Cardiac fibroblast (primary cell): ENCODE measurements at places on chromosomes 7 and 10.
A peak's percentile ranks its signal among the peaks of the same experiment; 100 is the strongest.

- DNase-seq, result no peak
These were observed 637.5 kb upstream of the GALNT17 start for GRCh38 chr7:70494225-70495032.

DNA sequence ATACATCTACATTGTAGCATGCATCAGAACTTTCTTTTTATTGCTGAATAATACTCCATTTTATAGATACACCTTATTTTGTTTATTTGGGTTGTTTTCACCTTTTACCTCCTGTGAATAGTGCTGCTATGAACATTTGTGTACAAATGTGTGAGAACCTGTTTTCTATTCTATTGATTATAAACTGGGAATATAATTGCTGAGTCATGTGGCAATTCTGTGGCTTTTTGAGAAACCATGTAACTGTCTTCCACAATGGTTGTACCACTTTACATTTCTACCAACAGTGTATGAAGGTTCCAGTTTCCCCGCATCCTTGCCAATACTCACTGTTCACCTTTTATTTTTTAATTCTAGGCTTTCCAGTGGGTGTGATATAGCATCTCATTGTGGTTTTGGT lies 138.6 kb upstream of the MBL2 start:
- no peak for DNase-seq

DNA sequence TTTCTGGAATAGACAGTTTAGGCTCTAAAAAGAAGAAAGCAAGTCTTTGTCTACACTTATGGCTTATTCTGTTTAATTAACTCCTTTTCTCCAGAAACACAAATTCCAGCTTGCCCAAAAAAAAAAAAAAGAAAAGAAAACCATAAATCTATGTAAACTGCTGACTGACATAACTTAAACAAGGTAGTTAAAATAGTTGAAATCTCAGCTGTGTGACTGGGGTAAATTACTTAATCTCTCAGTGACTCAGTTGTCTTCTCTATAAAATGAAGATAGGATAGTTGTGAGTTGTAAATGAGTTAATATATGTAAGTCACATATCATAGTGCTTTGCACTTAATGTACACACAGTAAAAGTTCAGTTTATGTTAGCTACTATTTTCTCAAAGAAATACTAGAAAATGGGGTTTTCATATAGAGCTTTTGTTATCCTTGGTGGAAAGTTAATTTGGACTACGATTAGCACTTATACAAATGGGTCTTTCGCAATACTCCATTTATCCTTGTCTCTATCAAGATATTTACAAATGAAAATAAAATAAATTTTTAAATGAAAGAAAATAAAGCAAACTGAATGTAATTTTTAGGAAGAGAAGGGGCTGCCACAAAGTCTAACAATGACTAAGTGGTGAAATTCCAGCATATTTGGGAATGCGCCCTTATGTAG lies 200.9 kb downstream of the MBL2 start:
- DNase-seq, result no peak

- DNase-seq, result no peak
These were observed 65.4 kb downstream of the FANK1 start for GRCh38 chr10:125961743-125962142.

DNA sequence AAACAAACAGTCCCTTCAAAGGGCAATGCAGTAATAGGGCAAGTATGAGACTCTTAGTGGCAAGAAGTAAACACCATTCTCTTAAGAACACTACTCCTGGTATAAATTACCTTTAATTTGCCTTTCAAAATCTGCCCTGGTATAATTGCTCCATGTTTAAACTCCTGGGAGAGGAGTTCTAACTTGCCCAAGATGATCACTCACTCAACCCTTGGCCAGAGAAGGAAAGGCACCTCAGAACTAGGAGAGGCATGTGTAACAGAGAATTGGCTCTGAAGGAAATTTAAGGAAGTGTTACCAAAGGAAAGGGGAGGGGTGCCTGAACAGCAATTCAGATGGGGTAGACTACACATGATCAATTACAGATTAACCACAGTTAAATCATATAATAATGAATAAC lies 1173.6 kb upstream of the SORCS1 start:
- no peak for DNase-seq

GRCh38 chr10:69774596-69774995 lies 27.1 kb upstream of the COL13A1 start:
- no peak for DNase-seq

DNA sequence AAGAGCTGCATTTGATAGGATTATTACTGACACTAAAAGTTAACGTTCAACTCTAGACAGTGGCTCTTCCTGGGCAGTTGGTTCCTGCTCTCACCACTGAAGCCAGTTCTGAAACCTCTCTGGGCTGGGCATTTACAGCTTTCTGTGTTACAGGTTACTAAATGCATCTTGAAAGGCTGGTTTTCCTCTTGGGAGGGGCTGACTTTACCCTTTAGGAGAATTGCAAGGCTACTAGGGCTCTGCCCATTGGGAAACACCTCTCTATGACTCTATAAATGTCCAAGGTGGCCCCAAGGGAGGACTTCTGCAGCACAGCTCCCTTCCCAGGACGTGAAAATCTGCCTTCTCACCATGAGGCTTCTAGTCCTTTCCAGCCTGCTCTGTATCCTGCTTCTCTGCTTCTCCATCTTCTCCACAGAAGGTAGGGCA lies at the start of gene GPR15LG:
GPR15LG (plus strand) TSS at position 301 of the 429 bp plus-strand sequence; CDS start at position 352, 51 bp downstream.
- DNase-seq, result no peak

DNA sequence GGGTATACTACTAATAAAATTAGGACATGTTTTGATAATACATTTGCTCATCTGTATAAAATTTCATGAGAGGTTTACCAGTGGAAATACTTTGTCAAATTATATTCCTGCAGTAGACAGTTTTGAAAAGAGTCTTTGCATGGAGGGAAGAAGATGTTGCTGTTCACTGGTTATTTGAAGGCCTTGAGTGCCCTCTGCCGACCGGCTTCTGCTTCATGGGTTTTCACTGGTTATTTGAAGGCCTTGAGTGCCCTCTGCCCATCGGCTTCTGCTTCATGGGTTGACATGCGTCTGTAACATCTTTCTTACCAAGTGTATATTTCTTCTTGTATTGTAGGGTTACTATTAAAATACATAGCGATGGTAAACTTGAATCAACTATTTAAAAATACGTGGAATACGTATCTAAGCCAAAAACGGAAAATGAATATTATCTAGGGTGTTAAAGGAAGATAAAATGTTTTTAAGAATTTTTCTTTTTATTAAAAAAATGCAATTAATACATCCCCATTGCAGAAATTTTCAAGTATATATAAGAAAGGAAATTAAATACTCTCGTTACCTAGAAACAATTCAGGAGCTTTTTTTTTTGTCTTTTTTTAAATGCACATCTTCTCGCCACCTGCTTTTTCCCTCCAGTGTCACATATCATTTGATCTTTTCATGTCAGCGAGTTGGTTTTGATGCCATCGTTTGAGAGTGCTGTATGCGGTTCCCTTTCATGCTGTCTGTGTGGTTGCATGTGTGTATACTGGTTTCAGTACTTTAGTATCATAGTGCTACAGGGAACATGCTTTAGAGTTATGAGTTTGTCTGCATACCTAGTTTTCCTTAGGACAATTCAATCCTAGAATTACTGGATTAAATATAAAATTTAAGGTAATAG lies 73.4 kb downstream of the SHH start:
- DNase-seq, result peak; percentile 88

GRCh38 chr7:7719236-7719635 lies 829 bp upstream of the RPA3 start:
- DNase-seq, result peak; percentile 85

- peak; percentile 4 for DNase-seq
These were observed 2.9 kb downstream of the MRLN start for GRCh38 chr10:59750155-59750945.

DNA sequence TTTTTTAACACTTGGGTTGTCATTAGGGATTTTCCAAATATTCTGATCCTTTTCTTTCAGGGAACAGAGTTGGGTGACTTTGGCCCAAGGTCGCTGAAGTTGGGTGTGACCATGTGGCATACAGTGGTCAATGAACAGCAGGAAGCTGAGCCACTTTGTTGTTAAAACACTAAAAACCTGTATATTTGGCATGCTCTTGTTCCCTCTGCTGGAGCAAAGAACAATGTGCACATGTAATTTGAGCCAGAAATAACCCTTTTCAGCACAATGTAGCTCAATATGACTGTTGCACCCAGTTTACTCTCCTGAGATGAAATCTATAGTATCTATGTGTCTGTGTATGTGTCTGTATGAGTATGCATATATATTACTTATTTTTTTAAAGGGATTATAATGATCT lies 74.9 kb downstream of the ADCYAP1R1 start:
- DNase-seq, result peak; percentile 38

DNA sequence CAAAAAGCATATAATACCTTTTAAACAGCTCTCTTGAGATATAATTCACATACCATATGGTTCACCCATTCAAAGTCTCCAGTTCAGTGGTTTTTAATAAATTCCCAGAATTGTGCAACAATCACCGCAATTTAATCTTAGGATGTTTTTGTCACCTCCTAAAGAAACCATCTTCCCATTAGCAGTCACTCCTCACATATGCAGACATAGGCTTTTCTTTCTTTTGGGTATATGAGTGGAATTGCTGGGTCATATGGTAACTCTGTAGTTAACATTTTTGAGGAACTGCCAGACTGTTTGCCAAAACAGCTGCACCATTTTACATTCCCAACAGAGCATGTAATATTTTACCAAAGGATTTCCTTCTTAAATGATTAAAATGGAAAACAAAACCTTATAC lies 57.0 kb downstream of the CC2D2B start:
- DNase-seq, result peak; percentile 12

DNA sequence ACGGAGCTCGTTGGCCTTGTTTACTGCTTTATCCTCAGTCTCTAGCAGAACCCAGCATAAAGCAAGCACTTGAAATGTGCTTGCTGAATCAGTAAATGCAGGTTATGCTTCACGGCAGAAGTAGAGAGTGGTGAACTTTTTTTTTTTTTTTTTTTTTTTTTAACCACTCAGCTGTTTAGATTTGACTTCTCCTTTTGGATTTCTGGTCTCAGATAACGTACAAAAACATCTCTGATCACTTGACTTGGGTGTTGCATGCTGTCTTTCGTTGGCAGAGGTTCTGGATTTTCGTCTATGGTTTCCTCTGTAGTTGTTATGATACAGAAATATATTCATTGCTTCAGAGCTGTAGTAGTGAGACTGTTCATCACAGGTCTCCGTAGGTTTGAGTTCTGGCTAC lies 242.5 kb upstream of the HABP2 start:
- no peak for DNase-seq

GRCh38 chr7:129848436-129848835 lies 104.3 kb downstream of the UBE2H start:
- DNase-seq, result peak; percentile 75

GRCh38 chr7:50431316-50431715 lies 18.8 kb downstream of the FIGNL1 start:
- DNase-seq, result no peak

DNA sequence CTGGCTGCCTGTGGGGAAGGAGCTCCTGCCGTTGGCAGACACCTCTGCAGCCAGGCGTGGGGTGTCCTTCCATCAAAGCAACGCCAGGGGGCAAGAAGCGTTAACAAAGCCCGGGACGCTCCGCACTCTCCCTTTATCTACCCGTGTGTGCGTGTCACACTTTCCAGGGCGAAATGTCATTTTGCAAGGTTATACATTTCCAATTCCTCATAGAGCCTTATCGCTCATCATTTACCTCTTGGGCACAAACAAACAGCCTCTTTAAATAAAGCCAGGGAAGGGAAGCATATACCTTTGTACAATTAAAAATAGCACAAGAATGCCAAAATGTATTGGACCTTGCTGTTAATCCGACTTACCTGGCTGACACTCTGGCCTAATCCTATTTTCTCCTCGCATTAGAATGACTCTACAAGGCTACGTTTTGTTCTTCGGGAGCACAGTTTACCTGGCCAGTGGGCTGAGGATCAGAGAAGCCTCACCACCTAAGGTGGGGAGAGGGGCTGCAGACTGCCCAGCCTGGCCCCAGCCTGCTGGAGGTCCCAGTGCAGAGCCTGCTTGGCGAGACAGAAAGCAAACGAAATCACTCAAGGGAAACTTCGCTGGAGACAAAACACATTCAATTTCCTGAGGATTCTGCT lies 77.6 kb upstream of the EN2 start:
- DNase-seq, result peak; percentile 73

- DNase-seq, result no peak
These were observed 91.8 kb upstream of the STK17A start for GRCh38 chr7:43491123-43491522.

GRCh38 chr7:155807065-155807671 lies 5.1 kb downstream of the SHH start:
- no peak for DNase-seq

DNA sequence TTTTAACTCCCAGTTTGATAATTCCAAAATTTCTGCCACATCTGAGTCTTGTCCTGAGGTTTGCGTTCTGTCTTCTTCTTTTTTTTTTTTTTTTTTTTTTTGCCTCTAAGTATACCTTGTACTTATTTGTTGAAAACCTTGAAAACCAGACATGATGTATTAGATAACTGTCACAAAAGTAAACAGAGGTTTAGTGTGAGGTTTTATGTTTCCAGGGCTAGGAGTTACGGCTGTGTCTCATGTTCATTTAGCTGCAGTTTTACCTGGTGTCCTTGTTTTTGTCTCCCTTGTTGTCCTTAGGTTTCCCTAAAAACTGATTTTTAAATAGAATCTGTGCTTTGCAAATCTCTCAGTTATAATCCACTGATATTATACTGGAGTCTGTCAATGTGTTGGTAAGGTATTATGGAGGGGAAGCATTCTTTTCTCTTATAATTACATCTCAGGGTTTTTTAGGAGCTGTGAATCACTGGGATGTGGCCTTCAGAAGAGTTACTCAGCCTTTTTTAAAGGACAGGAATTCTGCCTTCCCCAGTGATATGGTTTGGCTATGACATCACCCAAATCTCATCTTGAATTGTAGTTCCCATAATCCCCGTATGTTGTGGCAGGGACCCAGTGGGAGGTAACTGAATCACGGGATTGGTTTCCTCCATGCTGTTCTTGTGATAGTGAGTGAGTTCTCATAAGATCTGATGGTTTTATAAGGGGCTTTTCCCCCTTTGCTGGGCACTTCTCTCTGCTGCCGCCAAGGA lies 95.0 kb downstream of the CDCA7L start:
- peak; percentile 52 for DNase-seq

DNA sequence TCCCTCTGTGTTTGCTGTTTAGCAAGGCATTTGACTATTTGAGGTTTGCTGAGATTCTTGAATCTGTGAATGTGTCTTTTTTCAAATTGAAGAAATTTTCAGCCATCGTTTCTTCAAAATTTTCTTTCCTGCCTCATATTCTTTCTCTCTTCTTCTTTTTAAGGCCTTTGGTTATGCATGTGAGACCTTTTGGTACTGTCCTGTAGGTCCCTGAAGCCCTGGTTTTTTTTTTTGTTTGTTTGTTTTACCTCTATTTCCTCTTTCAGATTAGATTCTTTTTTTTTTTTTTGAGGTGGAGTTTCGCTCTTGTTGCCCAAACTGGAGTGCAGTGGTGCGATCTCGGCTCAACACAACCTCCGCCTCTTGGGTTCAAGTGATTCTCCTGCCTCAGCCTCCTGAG lies 45.3 kb downstream of the MLLT10 start:
- no peak for DNase-seq

DNA sequence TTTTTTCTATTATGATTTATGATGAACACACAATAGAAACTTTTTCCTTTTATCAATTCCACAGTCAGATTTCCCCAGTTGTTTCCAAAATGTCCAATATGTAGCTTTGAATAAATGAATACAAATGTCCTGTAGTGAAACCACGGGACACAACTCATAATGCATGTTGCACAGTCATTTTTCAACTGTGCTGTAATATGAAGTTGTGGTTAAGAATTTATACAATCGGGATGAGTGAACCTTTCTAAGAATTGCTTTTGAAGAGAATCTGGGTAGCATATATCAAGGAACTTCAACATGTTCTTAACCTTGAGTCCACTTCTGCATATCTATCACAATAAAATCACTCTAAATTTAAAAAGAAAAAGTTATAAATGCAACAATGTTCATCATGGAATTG lies 14.6 kb upstream of the ST7 start:
- no peak for DNase-seq
